ENCODE measurements at places on chromosomes 12 and 14.

DNA sequence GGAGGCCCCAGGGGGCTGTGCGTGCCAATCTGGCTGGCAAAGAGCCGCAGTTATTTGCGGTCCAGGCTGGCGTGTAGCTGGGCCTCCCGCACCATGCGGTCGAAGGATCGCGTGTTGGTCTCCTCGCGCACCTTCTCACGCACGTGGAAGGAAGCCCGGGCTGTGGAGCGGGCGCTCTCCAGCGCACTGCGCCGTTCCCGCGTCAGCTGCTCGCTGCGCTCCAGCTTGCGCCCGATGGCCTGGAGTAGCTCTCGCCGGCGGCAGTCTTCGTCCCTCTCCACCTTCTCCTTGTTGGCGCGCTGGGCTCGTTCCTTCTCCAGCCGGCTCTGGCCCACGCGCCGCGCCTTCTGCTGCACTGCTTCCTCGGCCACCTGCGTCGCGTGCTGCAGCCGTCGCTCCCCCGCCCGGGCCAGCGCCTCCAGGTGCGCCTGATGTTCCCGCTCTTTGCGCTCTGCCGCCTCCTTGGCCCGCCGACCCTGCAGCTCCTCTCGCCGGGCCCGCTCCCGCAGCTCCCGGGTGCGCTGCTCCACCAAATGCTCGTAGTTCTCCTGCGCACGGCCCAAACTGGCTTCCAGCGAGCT lies 3.1 kb downstream of the CCDC177 start:
- no peak for DNase-seq

DNA sequence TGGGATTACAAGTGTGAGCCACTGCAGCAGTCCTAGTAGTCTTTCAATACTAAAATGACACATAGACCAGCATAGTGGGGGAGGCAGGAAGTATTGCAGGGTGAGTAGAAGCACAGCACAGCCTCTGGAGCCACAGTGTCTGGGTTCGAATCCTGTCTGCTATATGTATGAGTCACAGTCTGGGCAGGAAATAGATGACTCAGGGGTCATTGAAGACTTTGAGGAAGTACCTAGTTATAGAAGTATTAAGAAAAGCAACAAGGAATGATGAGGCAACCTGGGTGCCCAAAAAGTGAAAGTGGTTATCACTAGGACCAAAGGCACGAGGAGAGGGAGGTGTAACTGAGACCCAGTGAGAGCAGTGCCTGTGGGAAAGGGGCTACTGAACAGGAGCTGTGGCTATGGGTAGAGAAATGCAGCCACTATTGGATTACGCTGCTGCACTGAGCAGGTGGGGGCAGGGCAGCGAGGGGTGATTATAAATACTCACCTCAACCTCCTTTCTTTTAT lies 124.0 kb downstream of the PDE3A start:
- no peak for DNase-seq

GRCh38 chr12:97257726-97258125 lies 204.9 kb upstream of the RMST start:
- DNase-seq, result no peak

DNA sequence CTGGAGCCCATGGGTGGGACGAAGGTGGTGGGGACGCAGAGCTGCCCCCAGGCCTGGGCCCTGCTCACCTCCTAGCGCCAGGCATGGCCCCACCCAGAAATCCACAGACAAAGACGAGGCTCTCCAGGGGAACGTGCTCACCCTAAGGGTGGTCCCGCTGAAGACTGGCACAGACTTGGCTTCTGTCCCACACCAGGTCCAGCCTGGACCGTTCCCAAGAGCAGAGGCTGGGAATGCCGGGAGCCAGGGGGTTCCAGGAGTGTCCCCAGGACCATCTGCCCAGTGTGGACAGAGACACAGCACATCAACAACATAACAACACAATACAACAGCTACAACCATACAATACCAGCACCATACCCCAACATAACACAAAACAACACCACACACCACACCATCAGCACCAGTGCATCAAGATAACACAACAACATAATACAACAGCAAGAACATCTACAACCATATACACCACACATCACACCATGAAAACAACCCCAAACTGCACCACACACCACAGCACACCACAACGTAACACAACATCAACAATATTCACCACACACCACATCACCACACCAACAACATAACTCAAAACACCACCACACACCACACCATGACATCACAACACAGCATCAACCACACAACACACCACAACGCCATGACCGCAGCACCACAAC lies 329.6 kb downstream of the ADGRD1 start:
- DNase-seq, result no peak

GRCh38 chr12:93550748-93551611 lies 21.5 kb upstream of the SOCS2 start:
- no peak for DNase-seq

- DNase-seq, result no peak
These were observed 148.9 kb downstream of the PCNX1 start for GRCh38 chr14:71056168-71056567.

DNA sequence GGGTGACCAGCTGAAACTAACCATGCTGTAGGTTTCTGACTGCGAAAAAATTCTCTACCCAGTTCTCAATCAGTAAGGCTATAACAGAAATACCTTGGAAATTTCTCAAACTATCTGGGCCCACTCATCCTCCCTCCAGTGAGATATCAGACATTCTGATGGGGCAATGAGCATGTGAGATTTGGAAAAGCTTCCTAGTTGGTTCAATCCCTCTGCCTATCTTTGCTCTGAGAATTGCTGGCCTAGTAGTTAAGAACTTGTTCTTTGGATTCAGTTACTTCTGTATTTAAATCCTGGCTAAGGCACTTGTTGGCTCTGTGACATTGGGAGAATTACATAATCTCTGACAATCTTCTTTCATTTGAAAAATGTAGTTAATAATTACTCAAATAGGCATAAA lies 119.4 kb downstream of the SLC15A5 start:
- no peak for DNase-seq

DNA sequence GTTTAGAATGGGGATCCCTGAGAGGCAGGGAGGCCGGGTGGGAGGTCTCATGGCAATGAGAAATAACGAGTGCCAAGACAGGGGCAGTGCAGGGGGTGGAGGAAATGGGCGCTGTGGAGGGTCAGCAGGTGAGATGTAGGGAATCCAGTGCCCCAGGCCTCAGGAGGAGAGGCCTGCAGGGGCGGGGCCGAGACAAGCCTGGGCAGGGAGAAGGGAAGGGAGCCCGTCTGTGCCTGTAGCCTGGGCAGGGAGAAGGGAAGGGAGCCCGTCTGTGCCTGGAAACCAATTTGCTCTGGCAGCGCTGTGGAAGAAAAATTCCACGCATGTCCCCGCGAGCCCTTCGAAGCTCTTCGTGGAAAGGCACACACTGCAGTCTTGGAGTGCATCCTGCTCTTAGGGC lies 10.6 kb upstream of the NCOR2 start:
- no peak for DNase-seq

DNA sequence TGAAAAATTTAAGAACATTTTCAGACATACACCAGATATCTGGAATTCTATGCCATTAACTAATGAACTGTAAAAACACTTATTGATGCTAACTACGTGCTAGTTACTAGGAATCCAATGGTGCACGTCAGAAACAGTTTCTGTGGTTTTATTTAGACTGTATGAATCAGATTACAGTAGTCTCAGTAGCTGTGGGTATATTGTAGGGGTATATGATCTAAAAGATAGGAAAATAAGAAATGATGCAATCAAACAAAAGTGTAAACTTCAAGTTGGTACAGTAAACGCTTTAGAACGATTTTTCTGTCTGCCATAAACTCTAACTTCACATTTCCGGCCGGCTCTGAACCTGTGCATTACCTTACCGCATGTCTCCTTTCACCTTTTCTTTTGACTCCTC lies 2.3 kb downstream of the ABCC9 start:
- DNase-seq, result no peak

DNA sequence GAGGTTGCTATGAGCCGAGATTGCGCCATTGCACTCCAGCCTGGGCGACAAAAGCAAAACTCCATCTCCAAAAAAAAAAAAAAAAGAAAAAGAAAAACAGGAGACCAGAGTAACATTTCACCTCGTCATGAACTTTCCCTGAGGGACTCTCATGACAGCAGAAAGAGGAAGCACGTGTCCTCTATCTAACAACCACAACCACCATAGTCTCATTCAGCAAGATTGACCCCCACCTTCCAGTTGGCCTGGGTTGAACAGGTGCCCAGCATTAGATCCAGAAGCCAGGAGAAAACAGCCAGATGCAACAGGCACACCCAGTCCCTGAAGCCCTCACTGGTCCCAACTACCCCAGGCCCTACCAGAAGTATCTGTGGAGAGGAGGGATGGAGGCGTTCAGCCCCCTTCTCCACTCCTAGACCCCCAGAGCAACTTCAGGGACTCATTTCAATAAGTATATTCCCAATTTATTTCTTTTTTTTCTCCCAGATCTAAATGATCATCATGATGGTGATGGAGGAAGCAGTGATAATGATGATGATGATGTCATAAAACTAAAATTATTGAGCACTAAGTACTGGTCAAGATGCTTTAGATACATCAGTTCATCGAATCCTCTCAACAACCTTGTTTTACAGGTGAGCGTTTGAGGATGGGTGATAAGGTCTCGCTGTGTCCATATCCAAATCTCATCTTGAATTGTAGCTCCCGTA lies 235.0 kb downstream of the EFCAB11 start:
- DNase-seq, result no peak

- no peak for DNase-seq
These were observed 95.9 kb downstream of the SETD3 start for GRCh38 chr14:99384450-99385417.

DNA sequence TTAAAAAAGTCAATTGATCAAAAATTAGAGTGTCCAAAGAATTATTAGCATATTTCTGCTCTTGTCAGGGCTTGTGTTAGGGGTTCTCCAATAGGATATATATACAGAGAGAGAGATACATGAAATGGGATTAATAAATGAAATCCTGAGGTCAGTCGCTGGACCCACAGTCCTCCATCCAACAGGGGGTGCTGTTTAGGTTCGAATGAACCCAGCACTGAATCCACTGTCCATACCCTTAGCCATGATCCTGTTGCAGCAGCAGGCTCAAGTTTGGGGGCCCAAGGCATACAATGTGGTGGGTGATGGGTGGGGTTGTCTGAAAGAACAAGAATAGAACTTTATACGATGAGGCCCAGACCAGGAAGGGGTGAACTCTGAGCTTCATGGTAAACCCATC lies 780 bp upstream of the MYO1H start:
- DNase-seq, result peak; percentile 22

DNA sequence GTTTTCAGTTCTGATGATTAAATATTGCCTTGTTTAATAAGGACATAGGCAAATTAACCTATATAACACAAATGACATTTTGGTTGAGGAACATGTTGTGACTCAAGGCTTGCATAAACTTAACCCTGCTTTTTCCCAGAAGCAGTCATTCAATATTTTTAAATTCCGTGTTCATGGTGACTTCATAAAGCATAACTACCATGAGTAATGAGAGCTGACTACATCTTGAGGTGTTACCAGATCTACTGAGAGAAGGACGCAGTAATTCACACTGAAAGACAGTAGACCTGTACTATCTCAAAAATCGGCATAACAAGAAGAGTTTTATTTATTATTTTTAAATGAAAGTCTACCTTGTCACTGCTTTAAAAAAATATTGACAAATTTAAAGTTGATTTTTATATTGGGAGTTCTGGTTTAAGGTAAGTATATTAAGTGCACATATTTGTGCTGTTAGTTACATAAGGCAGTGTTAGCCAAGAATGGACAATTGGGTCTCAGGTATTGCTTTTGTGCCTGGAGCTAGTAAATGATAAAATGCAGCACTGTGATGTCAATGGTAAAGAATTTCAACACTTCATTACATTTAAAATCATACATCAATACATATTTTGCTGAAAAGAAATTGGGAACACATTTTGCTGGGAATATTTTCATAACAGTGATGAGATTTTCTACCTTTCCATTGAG lies 1198.5 kb downstream of the FSCB start:
- DNase-seq, result no peak

GRCh38 chr14:94936401-94936892 lies 166.5 kb upstream of the GSC start:
- no peak for DNase-seq

DNA sequence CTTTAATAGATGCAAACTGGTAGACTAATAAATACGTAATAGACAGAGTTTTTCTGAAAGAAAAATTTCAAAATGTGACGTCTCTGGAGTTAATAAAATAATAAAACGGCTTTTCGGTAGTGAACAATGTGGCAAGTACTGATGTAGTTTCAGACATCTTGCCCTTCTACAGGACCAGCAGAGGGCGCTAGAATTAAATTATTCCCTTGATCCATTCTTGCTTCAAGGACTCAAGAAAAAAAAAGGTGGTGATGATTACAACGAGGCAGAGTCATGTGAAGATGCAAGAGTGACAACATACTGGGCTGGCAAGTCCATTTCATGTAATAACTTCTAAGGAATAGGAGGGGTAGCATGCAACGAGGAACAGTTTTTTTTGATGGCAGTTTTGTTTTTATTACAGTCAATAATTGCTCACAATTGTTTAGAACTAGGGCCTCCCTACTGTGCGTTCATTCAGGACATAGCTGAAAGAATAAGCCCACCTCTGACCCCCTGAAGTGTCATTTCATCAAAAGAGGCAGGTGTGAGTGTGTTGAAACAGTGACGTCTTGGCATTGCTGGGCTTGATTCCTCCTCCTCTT lies 101.0 kb upstream of the GZMB start:
- no peak for DNase-seq

GRCh38 chr12:47705229-47705565 lies 633 bp downstream of the RPAP3 start:
- DNase-seq, result no peak

DNA sequence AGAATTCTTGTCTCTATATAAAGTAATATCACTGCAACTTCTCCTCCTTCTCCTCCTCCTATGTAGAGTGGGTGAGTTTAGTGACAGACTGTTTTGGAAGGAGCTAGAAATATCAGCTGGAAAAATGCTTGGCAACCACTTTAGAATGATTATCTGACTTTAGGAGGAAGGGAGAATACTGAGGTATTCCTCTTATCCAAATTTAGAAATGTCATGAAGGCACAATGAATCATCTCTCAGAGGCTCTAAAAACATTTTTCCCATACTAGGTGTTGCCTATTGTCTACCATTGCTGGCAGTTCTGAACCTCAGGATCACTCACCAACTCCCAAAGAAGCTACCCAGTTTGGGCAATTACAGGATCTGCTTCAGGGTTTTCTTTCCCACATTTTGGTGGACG lies 306.6 kb upstream of the ATP2B1 start:
- no peak for DNase-seq

DNA sequence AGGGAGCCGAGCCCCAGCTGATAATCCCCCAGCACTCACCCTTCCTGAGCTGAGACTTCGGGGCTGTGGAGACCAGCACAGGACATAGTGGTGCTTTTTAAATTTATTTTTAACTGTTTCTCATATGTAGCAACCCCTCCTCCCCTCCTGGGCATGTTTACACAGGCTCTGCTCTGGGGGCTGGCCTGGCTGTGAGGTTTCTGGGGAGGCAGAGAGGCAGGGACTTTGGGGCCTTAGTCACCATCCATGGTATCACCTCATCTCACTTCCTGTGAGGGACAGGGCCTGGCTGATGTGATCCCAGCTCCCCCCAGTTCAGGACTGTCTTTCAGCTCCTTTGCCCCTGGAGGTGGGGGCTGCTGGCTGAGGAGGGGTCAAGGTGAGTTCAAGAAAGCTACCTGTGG lies 20.4 kb downstream of the VASH1 start:
- DNase-seq, result no peak

Data from T-helper 1 cell (primary cell).